Neural crest cell (in vitro differentiated cells): ENCODE measurements at places on chromosomes 12 and 14.

DNA sequence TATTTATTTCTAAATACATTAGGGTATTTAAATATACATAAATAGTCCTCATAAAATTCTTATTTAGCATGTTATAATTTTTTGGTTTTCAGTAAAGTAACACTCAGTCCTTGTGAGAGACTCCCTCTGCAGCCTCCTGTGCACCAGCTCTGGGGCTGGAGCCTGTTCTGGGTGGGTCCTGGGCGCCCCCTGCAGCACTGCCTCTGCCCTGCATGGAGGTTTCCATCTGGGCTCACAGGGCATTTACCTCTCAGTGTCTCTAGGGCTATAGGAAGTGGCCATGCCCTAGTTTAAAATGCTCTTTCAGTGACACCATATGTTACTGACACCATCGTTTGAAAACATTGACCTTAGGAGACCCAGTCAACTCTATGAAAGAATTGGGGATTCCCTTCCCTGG, 1155.2 kb downstream of the TMEM121 start:
- no peak for DNase-seq
- H3K27ac ChIP-seq: no peak overlapping the region
- no peaks in the 10 kb centered on the region for H3K4me1 ChIP-seq

- no peak overlapping the region for H3K27ac ChIP-seq
- H3K4me3 ChIP-seq: no peak overlapping the region
- DNase-seq: no peak
- peaks cover 100% of the 10 kb centered on the region for H3K27me3 ChIP-seq
- H3K36me3 ChIP-seq: no peaks in the 10 kb centered on the region
Observed at GRCh38 chr12:54129028-54129903, 59.5 kb downstream of the SMUG1 start.

GRCh38 chr12:65799331-65799730, 25.0 kb upstream of the HMGA2 start:
- H3K27me3 ChIP-seq: no peaks in the 10 kb centered on the region
- no peak for DNase-seq
- H3K4me1 ChIP-seq: peaks cover 20% of the 10 kb centered on the region
- H3K36me3 ChIP-seq: no peaks in the 10 kb centered on the region
- no peak overlapping the region for H3K27ac ChIP-seq
- H3K4me3 ChIP-seq: no peak overlapping the region

- peaks cover 11% of the 10 kb centered on the region for H3K4me1 ChIP-seq
- no peaks in the 10 kb centered on the region for H3K27me3 ChIP-seq
- no peaks in the 10 kb centered on the region for H3K36me3 ChIP-seq
- H3K4me3 ChIP-seq: no peak overlapping the region
Observed at GRCh38 chr12:47885012-47885501, 19.7 kb downstream of the VDR start.

GRCh38 chr12:117577122-117577657, 215.8 kb upstream of the NOS1 start:
- no peak for DNase-seq
- peaks cover 3% of the 10 kb centered on the region for H3K4me1 ChIP-seq
- H3K36me3 ChIP-seq: no peaks in the 10 kb centered on the region
- H3K27me3 ChIP-seq: peaks cover 21% of the 10 kb centered on the region
- no peak overlapping the region for H3K27ac ChIP-seq
